ENCODE measurements at places on chromosomes 13 and 19.

- DNase-seq: no peak
These were observed 20.4 kb downstream of the ZNF578 start for GRCh38 chr19:52473655-52474350.

DNA sequence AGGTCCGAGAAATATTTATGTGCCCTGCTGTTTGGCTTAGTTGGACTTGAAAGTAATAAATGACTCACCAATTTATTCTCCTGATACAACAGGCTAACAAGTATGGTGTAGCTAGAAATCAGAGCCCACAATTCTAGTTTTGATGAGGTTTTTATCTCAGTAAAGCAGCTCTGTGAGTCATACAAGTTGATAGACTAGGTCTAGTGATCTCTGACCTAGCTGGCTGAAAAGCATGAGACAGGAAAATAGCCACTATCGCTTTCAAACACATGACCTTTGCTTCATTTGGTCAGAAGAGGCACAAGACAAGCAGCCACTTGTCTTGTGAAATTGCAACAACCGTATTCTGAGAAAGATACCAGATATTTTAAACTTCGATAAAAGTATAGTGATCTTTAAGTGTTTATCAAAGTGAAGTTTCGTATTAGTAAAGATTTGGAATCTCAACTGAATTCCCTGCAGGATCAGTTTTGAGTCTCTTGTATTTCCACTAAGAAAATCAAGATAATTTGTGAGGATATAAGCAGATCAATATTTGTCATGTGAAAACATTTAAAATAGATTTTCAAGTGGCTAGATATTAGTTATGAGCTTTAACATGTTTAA lies 126.7 kb downstream of the MAB21L1 start:
- no peak for DNase-seq

DNA sequence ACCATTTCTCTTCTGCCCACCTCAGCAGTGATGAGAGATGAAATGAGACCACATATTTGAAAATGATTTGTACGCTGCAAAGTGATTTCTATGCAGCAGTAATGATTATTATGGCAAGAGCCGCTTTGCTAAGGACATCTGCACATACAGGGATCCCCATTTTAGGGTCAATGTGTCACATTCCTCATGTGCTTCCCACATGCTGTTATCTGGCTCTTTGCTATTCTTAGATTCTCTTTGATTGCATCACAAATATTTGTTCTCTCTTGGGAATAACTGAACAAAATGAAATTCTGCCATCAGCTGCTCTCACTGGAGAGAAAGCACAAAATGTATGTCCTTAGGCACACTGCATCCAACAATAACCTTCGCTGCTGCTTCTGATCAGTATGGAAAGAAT lies 209.5 kb upstream of the IPO5 start:
- DNase-seq: no peak

DNA sequence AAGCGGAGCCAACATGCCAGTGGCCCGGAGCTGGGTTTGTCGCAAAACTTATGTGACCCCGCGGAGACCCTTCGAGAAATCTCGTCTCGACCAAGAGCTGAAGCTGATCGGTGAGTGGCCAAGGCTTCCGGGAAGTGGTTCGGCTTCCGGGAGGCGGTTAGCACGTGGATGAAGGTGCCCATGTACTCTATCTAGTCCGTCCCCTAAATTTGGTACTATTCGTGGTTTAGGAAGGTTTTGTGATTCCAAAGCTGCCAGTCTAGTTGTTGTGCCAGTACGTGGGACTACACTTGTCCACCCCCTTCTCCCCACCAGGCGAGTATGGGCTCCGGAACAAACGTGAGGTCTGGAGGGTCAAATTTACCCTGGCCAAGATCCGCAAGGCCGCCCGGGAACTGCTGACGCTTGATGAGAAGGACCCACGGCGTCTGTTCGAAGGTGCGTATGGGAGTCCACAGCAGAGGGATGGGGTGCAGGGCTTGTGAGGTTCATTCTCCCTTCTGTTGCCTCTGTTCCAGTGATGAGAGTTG lies 579 bp downstream of the RPS9 start:
- DNase-seq: no peak

DNA sequence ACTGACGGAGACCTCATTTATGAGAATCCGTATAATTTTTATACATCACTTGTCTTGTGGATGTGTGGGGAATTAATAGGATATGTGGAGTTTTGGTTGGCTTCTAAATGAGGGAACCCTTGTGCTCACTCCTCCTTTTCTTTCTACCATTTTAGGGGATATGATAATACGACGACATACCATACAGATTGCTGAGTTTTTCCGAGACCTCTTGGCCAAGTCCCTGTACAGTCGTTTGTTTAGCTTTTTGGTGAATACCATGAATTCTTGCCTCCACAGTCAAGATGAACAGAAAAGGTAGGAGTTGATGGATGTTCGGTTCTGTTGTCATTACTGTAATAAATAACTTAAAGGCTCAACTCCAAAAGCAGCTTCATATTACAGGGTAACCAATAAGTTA lies 335.2 kb downstream of the MYO16 start:
- DNase-seq: no peak

DNA sequence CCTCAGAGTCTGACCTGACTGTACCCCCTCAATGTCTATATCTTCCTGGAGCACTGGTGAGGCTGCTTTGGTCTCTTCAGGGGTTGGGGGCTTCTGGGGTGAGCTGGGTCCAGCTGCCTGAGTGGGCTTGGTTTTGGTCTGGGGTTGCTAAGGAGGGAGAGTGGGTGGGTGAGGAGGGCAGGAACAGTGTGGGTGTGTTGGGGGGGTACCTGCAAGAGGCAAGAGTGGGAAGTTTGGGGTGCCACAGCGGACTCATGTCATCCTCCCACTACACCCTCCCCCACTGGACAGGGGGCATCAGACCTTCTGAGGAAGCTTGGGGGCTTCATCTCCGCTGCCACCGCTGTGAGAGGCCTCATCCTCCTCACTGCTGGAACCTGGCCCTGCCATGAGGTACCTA lies 13.6 kb downstream of the ZNF575 start:
- DNase-seq: no peak

- DNase-seq: no peak
These were observed 14.0 kb downstream of the UNC13A start for GRCh38 chr19:17673937-17674799.

- no peak for DNase-seq
These were observed 771.6 kb downstream of the EFNB2 start for GRCh38 chr13:105763851-105764250.

- DNase-seq: no peak
These were observed 68.1 kb downstream of the SIPA1L3 start for GRCh38 chr19:37975071-37975470.

Data from AG08396 (cell line).